ENCODE measurements at places on chromosomes 6 and 20. TPM values are rescaled to one million over a fixed set of nuclear protein-coding genes. Genes with fewer than 3 reads are reported as not detected.

Gene BMP6
- total RNA-seq: not detected

Gene SPDEF
- total RNA-seq: 0.12 TPM

Gene DPPA5
- not detected for total RNA-seq

Gene MMP24
- not detected for total RNA-seq

Gene LPIN3
- 1.5 TPM for total RNA-seq

Gene NPBWR2
- not detected for total RNA-seq

Gene LAMA2
- 0.02 TPM for total RNA-seq

Gene CNKSR3
- not detected for total RNA-seq

Gene FAM209A
- total RNA-seq: 1.4 TPM

Gene TSPO2
- not detected for total RNA-seq

Gene PBOV1
- total RNA-seq: not detected

Gene PMEPA1
- total RNA-seq: 1.2 TPM

Gene CPNE5
- total RNA-seq: 0.79 TPM

Gene ADAM33
- total RNA-seq: not detected

Gene RBL1
- 46.2 TPM for total RNA-seq

Gene PAX1
- total RNA-seq: not detected

Gene FKBP1C
- 0.68 TPM for total RNA-seq

Gene PSMB8
- total RNA-seq: 464 TPM

Gene TMEM74B
- total RNA-seq: 0.45 TPM

Gene SIRPD
- not detected for total RNA-seq

Gene HNF4A
- not detected for total RNA-seq

Gene CDSN
- total RNA-seq: not detected

Gene CABLES2
- total RNA-seq: 16.5 TPM

Gene ZKSCAN3
- total RNA-seq: 5.5 TPM

Gene SLC17A2
- total RNA-seq: not detected

Gene TINAG
- not detected for total RNA-seq

Gene HDGFL1
- not detected for total RNA-seq

Gene RCAN2
- 0.91 TPM for total RNA-seq

Gene HSPA1L
- total RNA-seq: 2.9 TPM

Gene FAXC
- 0.30 TPM for total RNA-seq

Gene CENPW
- total RNA-seq: 66.5 TPM

Gene TAGAP
- total RNA-seq: 44.8 TPM

Gene MUC21
- total RNA-seq: not detected

Gene RNF182
- not detected for total RNA-seq

Gene PRRT1
- total RNA-seq: 0.23 TPM

Gene RBPJL
- not detected for total RNA-seq

Gene RHAG
- not detected for total RNA-seq

Gene RIPOR2
- total RNA-seq: 53.4 TPM

Measured in activated CD8-positive, alpha-beta memory T cell treated with anti-CD3 and anti-CD28 coated beads, Interleukin-2, amount 10 ng/mL, durations not matched to agents 7 days and 5 days (primary cell).